ENCODE measurements at places on chromosomes 5 and 9.

DNA sequence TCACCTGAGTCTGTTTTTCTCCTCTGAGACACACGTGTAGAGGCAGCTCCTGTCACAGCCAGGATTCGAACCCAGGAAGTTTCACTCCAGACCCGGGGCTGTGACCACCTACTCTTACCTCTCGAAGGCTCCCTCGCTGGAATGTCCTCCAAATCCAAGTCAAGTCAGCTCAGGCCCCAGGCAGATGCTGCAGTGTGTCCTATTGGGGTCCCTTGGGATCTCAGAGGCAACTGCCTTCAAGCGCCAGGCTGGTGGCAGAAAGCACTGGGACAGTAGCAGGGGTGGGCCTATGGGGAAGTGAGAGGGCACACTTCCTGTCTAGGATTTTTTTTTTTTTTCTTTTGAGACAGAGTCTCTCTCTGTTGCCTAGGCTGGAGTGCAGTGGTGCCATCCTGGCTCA, 762 bp upstream of the ST6GALNAC4 start:
- DNase-seq, result no peak

DNA sequence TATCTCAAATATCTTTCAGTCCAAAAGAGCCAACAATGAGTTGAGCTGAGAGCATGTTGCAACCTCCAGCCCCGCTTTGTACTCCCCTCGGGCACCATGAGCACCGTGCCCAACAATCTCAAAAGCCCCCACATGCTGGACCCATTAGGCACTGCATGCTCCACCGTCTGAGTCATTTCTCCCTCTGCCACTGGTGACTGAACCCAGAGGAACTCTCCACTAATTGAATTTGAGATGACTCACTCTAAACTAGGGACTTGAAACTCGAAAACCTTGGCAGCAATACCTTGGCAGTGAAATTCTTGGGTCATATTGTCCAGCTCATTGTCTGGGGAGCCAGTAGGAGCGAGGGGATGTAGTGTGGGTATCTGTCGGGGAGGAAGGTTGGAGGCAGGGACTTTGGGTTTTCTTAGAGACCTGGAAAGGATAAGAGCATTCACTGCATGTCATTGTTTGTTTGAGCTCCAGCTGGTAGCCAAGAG, 49.9 kb upstream of the SLIT3 start:
- peak; percentile 96 for DNase-seq

DNA sequence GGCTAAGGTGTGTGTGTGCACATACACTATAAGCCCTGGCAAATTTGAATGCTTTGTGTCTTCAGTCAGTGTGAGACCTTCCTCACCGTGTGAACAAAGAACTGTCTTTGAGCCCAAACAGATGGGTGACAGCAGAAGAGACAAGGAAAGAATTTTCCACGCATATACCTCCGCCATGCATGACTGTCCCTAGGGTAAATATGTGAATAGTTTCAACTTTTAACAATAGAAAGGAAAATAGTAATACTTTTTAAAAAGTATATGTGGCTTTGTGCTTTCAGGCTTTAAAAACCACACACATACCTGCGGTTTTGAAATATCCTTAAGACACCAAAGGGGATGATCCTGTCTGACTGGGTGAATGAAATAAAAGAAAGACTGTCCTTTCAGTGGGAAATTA, 438.6 kb upstream of the MPDZ start:
- DNase-seq, result no peak

GRCh38 chr9:112892981-112893380, 2.3 kb upstream of the SLC46A2 start:
- DNase-seq, result no peak

DNA sequence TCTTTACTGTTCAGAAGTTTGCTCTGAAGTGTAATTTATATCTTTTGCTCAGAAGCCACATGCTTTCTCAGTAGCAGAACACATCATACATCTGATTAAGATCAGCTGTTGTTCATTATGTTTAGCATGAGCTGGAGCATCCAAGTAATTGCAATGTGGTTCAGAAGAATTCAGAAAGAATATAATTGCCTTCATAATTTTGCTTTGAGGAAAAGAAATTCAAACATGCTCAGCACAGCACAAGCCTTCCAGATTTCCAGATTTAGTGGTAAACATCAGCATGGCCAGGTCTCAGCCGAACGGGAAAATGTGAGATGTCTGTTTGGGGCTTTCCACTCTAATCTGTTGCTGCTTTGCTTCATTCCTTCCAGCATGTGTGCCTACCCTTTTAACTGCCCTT, 65.9 kb downstream of the ITGA1 start:
- DNase-seq, result no peak

DNA sequence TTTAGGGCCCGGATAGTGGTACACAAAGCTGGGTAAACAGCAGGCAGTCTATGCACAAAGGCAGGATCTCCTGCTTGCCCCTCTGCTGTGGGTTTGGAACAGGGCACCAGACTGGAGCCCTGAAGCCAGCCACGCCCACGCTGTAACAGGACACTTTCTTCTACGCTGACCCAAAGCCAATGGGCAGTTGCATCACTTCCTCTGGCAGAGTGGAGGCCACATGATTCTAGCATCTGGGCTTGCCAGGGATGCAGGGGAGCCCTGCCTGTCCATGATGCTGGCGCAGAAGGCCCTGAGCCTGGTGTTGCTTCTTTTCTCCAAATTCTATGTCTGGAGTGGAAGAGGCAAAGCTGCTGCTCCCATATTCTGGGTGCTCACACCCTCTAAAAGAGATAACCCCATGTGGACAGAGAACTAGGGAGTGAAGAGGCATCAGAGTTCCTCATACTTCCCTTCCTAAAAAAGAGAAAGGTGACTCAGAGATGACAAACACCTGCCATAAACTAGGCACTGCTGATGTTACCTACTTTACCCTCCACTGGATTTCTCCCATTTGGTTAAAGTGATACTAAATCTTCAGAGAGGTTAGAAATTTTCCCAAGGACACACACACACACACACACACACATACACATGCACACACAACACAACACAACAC, 260.3 kb upstream of the KLF4 start:
- peak; percentile 95 for DNase-seq

DNA sequence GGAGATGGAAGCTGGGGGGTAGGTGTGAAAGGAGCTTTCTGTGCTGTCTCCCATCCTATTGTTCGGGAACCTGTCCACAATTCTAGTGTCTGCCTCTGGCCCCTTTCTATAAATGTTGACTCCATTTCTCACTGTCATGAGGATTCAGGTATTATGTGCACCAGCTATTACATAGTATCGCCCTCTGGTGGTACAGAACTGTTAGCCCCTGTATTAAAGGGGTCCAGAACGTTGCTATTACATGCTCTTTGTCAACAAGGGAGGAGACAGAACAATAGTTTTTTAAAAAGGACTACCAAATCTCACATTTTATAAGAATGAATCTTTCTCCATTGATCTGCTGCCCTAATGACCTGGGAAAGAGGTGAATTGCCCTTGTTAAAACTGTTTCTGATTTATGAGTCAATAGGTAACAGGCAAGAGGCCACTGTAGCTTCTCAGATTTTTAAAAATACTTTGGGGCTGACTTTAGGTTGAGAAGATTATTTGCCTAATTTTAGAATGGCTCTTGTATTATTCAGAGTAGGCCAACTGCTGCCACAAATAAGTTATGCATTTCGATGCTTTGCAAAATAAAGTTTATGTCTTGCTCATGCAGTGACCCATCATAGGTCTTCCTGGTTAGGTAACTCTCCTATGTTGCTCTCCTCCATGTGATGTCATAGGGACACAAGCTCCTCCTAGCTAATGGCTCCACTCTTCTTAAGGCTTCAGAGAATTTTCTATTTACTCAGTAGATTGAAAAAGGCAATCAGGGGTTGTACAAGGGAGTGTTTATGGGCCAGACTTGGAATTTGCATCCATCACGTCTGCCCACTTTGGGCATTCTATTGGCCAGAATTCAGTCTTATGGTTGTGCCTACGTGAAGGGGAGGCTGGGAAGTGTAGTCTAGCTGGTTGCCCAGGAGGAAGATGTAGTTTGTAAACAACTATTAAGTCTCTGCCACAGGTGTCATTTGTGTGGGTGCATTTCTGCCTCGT, 20.8 kb downstream of the DCANP1 start:
- DNase-seq, result peak; percentile 54

GRCh38 chr5:147359581-147359980, 124.8 kb downstream of the STK32A start:
- no peak for DNase-seq

DNA sequence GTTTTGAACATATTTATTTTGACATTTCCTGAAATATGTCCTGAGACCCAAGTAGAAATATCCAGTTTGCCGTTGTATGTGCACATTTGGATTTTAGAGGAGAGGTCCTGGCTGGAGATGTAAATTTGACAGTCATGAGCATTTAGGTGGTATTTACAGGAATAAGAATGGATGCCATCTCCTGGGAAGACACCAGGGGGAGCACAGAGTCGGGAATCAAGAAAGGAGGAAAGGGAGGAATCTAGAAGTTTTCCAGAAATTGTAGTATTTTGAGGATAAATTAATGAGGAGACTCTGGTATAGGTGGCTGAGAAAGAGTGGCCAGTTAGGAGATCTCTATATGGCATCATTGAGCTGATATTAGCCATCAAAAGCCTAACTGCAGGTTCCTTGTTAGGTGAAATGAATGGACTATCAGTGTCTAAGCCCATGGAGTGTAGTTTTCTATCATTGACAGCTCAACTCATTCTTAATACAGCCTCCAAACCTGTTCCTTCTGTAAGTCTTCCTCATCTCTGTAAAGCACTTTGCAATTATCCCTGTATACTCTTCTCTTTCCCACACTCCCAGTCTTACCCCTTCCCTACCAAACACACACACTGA, 7.2 kb downstream of the GAPT start:
- DNase-seq, result peak; percentile 7

- peak; percentile 16 for DNase-seq
Observed at GRCh38 chr5:89968958-89969381, 440.6 kb downstream of the CETN3 start.

GRCh38 chr5:151463137-151464029, 16.0 kb downstream of the SLC36A1 start:
- DNase-seq, result no peak

- DNase-seq, result no peak
Observed at GRCh38 chr9:19521205-19521604, 112.4 kb downstream of the ACER2 start.

DNA sequence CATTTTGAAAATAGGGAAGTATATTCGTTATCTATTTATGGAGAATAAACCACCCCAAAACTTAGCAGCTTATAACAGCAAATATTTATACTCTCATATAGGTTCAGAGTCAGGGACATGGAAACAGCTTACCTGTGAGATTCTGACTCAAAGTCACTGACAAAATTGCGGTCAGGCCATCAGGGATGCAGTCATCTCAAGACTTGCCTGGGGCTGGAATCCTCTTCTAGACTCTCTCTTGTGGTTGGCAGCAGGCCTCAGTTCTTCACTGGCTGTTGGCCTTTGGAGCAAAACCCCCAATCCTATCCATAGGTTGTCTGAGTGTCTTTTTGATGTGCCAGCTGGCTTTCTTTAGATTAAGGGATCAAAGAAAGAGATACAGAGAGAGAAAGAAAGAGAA, 275.6 kb downstream of the SEC61B start:
- DNase-seq, result no peak

DNA sequence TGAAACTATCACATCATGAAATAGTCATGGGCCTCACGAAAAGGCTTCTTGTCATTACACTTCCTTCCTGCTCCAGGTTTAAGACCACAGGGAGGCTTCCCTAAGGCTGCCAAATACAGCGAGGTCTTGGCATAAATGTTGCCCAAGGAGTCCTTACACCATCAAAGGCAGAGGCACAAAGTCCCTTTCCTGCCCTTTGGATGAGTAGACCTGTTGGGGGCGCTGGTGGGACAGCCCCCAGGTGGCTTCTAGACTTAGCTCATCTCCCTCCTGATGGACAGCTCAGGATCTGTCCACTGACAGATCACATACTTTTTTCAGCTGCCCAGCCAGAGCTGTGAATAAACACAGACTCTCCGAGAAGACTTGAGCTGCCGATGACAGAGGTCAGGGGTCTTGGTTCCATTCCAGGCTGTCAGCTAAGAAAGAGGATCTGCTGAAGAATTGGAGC, 15.5 kb upstream of the MEGF9 start:
- peak; percentile 11 for DNase-seq
